ENCODE measurements at places on chromosomes 1 and 21.

- DNase-seq = no peak
These were observed 113.0 kb upstream of the VAV3 start for GRCh38 chr1:108077991-108078390.

- DNase-seq = no peak
These were observed 129.4 kb upstream of the CACYBP start for GRCh38 chr1:174870319-174870718.

DNA sequence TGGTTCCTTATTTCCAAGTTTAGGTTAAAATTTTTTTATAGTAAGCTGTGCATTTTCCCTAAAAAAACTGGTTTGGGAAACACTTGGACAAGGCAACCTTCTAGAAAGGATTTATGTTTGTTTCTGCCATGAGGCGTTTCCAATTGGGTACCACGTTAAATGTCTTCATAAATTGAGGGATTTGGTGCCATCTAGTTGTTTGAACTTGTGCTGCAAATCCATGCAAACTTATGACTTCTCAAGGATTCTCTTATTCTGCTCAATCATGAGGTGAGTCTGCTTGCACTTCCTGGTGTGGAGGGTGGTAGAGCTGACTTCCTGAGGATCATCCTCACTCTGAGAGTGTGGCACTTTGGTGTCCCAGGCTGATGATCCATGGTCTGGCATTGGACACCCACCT lies 123.3 kb downstream of the PCNX2 start:
- DNase-seq = no peak

DNA sequence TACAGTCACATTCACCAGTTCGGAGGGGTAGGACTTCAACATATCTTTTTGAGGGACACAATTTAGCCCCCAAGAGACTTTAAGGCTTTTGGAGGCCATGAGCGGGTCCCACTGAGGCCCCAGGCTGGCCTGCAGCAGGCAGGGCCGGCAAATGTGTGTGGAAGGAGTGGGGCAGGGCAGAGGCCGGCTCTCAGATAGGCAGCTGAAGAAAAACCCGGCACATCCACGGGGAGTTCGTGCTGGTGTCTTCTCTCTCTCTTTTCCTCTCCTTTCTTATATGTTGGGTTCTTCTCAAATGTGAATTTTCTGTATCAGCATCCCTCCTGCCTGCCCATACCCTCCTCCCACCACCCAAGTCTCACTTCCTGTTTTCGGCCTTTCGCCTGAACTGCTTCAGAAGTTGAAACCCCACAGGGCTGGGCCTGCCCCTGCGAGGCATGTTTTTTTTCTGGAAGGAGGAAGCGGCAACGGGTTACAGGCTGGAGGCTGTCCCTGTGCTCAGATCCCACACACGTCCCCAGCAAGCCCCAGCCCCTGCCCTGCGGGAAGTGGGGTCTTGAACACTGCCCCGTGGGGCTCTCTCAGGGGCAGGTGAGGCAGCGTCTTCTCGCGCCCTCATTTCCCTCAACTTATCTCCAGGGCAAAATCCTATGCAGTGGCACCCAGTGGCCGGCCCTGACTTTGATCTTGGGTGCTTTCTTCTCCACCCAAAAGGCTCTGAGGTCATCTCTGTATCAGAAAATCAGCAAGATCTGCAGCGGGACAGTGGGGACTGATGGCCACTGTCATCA lies 9.7 kb upstream of the UMODL1 start:
- no peak for DNase-seq

- no peak for DNase-seq
These were observed 46.8 kb downstream of the XCL1 start for GRCh38 chr1:168623003-168623828.

GRCh38 chr1:228368801-228369607 lies 37.6 kb downstream of the TRIM11 start:
- DNase-seq = no peak

GRCh38 chr1:152565115-152565514 lies 1.5 kb downstream of the LCE3E start:
- no peak for DNase-seq

DNA sequence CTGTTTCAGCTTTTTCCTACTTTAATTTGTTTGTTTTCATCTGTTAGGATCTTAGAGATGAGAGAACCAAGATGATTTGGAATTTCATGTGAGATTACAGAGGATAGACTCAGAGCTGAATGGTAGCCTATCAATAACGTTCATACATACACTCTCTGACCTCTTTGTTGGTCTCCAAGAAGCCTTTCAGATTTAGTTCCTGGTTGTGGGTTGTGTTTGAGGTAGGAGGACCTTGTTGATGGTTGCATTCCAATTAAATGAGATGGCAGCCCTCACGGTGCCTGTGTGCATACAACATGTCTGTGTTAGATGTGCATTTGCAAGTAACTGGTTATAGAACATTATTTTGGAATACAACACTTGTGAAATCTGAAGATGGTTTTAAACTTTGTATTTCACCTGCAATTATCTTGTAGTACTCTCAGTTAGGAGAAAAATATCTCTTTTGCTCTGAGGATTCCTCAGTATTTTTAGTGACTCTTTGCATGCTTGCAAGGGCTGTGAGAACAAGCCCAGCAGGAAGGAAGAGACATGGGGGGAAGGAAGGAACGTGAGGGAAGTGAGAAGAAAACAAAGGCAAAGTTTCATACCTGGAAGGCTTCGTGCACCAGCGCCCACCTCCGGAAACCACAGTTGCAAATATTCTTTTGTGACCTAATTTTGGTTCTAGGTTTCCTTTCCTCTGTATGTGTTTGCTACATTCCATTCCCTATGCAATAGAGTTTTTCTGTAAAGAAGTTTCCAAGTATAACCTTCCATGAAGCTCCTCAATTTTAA lies 291.8 kb downstream of the DISC1 start:
- no peak for DNase-seq

DNA sequence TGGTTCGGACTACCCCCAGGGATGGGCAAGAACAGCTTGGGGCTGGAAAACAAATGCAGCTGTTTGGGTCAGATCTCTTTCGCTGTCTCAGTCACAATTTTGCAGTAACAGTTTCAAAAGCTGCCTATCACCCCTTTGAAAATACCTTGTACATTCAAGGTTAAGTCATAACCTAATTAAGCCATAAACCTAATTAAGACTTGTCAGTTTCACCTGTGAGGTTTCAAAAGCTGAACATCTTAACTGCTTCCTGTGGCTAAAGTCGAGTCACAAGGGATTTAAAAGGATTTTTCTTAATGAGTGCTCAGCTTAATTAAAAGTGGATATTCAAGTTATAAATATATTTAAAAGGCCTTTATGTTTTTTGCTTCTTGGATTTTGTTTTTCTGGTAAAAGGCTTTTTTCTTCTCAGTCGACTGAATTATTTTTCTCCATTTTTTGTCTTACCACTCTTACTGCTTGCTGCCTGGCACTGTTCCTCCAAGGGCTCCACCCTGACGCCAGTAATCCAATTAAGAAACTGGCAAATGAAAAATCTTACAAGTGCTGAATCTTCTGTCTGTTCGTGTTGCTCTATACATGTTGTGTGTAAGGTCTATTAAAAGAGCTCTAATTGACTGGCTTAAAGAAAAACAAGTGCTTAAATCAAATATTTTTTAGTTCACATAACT lies 31.3 kb downstream of the CBR1 start:
- DNase-seq = no peak

DNA sequence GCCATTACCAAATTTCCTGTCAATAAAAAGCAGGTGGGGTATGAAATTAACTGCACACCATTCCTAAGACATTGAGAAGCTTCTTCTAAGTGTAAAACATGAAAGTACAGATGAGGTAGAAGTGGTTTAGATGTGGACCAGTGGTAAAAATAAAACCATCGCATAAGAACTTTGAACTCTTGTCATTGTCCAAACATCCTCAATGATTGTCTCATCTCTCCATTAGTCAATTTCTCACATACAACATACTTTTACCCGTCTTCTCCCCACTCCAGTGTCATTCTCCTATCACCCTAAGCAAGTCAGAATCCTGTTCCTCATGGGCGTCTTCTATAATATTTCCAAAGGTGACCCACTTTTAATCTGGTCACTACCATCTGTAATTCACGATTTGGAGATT lies 24.3 kb upstream of the SLC19A2 start:
- no peak for DNase-seq

DNA sequence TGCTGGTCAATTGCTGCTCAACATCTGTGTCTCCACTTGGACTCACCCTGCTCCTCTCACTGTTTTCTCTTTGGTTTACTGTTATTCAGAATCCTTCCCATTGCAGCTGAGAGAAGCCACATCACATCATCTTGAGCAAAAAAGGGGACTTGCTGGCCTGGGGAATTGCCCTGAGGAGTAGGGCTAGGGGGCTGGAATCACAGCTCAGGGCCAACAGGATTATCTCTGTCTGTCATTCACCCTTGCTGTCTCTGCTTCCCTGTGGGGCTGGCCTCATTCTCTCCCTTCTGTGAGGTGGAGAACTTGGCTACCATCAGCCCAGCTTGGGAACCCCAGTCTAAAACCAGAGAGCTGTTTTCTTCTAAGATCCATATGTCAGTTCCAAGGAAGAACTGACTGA lies 140.7 kb upstream of the WNT4 start:
- no peak for DNase-seq

DNA sequence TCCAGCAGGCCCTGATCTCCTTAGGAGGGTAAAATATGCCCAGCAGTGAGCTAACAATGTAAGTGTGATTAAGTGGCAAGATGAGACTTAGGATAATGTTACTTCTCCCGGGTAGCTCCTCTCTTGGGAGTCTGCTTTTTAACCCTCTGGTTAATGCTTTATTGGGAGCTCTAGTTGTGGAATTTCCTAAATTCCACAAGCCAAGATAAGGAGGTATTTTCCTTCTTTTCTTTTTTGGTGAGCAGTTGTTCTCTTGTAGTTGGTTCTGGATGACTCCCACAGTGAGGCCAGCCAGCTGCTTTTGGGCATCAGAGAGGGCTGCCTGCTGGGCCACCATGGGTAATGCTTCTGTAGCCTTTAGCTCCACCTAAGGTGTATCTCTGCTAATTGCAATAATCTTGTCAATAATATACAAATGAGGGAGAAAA lies 19.3 kb downstream of the C1orf52 start:
- no peak for DNase-seq

- DNase-seq = no peak
These were observed 13.5 kb downstream of the LDLRAP1 start for GRCh38 chr1:25556791-25557476.

- no peak for DNase-seq
These were observed 87.3 kb downstream of the TBX15 start for GRCh38 chr1:118900643-118901440.

DNA sequence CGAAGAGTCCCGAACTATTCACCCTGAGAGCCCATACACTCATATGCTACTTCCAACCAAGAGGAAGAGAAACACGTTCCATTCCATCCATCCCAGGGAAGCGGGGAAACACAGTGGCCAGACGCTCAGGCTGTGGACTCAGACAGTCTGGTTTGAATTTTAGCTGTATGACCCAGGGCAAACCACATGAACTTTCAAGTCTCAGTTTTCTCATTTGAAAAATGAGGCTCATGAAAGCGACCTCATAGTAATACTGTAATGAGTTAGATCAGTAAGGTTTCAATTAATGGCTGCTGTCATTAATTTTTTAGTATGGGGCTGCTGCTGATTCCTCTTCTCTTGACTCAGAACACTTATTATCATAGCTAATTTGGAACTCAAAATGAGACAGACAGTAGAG lies 1.5 kb downstream of the FCRL4 start:
- no peak for DNase-seq

- no peak for DNase-seq
These were observed 100.7 kb upstream of the PDE4B start for GRCh38 chr1:65691972-65692371.

DNA sequence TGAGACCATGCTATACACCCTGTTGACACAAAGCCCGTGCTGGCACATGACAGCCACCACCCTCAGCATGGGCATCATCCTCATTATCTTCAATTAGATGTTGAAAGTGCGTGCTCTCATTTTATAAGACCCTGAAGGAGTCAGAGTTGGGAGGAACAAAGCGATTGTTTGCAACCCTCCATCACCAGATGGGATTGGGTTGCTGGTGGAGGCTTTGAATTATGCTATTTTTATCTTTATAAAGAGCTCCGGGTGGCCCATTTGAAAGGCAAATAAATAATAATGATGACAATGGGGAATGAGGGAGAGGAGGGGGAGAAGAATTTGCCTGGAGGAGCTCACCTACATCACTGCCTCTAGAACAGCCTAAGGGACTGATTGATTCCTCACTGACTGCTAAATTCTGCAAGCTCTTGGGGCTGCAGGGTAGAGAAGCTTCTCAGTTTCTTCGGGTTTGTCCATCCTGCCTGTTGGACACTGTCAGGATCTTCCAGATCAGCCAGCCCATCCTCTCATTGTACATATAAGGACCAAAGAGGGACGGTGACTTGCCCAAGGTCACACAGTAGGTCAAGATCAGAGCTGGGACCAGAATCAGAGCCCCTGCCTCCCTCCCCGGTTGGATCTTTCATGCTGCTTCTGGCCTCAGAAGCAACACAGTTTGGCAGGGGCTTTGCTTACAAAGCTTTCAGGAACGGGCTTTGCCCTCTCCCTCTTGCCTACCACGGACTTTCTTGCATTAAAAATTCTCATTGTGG lies 130.9 kb upstream of the ZBTB40 start:
- no peak for DNase-seq

- DNase-seq = no peak
These were observed 20.6 kb downstream of the KIRREL1 start for GRCh38 chr1:158013840-158014730.

DNA sequence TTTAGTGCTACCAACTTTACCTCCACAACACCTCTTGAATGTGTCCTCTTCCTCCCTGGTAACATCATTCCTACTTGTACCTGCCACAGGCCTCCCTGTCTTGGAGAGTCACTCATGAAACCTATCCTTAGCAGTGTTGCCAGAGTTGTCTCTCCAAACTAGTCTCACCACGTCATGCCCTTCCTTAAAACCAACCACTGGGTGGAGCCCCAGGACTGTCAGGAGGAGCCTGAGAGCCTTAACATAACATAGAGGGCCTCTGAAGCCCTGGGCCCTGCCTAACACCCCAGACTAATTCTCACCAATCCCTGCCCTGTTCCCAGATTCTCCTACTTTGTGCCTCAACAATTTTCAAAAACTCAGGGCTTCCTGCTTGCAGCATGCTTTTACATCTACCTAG lies 65.3 kb downstream of the ZNF697 start:
- no peak for DNase-seq

- DNase-seq = no peak
These were observed 365.9 kb downstream of the COL11A1 start for GRCh38 chr1:102742426-102742825.

DNA sequence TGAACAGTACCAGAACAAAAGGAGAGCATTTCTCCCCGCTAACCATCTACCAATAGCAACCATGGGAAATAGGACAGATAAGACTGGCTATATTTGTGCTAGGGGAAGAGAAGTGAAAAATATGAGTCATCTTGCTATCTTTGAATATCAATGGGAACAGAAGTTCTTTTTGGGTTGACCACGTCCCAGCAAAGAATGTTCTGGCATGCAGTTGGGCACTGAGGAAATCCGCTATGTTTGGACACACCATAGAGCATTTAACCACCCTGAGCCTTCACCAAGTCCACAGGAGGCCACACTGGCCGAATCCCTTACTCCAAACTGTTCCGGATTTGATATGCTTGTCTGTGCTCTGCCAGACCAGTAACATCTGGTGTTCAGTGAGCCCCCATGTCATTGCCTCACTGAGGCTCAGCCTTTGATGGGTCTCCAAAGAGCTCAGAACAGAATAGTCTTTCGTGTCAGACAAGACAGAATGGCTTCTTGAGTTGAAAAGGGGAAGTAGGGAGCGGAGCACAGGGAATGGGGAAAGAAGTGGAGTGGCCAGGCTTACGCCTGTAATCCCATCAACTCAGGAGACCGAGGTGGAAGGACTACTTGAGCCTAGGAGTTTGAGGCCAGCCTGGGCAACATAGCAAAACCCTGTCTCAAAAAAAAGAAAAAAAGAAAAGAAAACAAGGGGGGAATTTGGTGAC lies 81.4 kb downstream of the SMYD2 start:
- no peak for DNase-seq
